ENCODE measurements at places on chromosomes 4 and X. TPM values are rescaled to one million over a fixed set of nuclear protein-coding genes. Genes with fewer than 3 reads are reported as not detected.

Gene FGFR3
- total RNA-seq = 2.7 TPM

Gene ITIH6
- total RNA-seq = not detected

Gene FBXO8
- 11.0 TPM for total RNA-seq

Gene ARR3
- total RNA-seq = not detected

Gene SHROOM3
- 15.8 TPM for total RNA-seq

Gene PGAM4
- 0.40 TPM for total RNA-seq

Gene RTL9
- total RNA-seq = 0.16 TPM

Gene VCX3B
- total RNA-seq = not detected

Gene GALNTL6
- total RNA-seq = 0.03 TPM

Gene MID1
- 28.3 TPM for total RNA-seq

Gene SSX2B
- not detected for total RNA-seq

Gene FGF5
- 0.09 TPM for total RNA-seq

Gene MBNL3
- total RNA-seq = 0.07 TPM

Gene ARHGAP10
- 15.3 TPM for total RNA-seq

Gene TKTL2
- total RNA-seq = not detected

Gene MAGEB16
- not detected for total RNA-seq

Gene UGT2B11
- total RNA-seq = 0.11 TPM

Gene NEUROG2
- total RNA-seq = 0.03 TPM

Gene EGF
- total RNA-seq = 0.41 TPM

Gene SCLT1
- total RNA-seq = 4.6 TPM

Gene TCP11X2
- not detected for total RNA-seq

Gene ACE2
- not detected for total RNA-seq

All from A549 treated with AZD2906 at 1 μM for 4 hours (cell line).